ENCODE measurements at places on chromosomes 2 and 18. TPM values are rescaled to one million over a fixed set of nuclear protein-coding genes. Genes with fewer than 3 reads are reported as not detected.

UGT1A4 gene
- not detected for total RNA-seq

PSMD1 gene
- 141 TPM for total RNA-seq

GALNT14 gene
- total RNA-seq, result 2.1 TPM

DNA sequence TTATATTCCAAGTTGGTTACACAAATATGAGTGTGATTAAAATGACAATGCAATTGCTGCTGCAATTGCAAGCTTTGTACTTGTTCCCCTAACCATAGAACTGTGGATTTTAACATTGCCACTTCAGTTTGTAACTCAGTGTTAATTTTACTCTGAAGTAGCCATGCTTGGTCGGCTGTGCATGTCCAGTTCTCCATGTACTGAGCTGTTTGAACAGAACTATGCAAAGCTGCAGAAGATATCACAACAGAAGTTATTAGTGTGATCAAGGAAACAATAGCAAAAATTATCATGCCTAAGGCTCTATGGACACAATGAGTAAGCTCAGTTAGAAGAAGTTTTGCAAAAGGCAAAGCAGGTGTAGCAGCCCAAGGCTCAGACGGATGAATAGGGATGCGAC is 45.3 kb downstream of the CXCR4 start:
- H3K27me3 ChIP-seq, result no peaks in the 10 kb centered on the region
- no peaks in the 10 kb centered on the region for H3K36me3 ChIP-seq
- peaks cover 17% of the 10 kb centered on the region for H3K4me1 ChIP-seq
- no peak overlapping the region for H3K27ac ChIP-seq
- DNase-seq, result no peak
- H3K4me3 ChIP-seq, result no peak overlapping the region

DNA sequence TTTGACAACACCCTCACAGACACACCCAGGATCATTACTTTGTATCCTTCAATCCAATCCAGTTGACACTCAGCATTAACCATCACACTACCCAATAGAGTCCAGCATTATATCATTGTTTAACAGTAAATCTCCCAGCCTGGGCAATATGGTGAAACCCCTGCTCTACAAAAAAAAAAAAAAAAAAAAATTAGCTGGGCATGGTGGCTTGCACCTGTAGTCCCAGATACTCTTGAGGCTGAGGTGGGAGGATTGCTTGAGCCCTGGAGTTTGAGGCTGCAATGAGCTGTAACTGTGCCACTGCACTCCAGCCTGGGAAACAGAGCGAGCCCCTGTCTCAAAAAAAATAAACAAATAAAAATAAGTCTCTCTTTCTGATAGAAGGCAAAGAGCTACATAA is 304.0 kb downstream of the STK39 start:
- H3K36me3 ChIP-seq, result no peaks in the 10 kb centered on the region
- no peak for DNase-seq
- H3K27ac ChIP-seq, result no peak overlapping the region
- no peaks in the 10 kb centered on the region for H3K4me1 ChIP-seq
- H3K4me3 ChIP-seq, result no peak overlapping the region
